ENCODE measurements at places on chromosomes 3 and 15. TPM values are rescaled to one million over a fixed set of nuclear protein-coding genes. Genes with fewer than 3 reads are reported as not detected.
A peak's percentile ranks its signal among the peaks of the same experiment; 100 is the strongest.

DNA sequence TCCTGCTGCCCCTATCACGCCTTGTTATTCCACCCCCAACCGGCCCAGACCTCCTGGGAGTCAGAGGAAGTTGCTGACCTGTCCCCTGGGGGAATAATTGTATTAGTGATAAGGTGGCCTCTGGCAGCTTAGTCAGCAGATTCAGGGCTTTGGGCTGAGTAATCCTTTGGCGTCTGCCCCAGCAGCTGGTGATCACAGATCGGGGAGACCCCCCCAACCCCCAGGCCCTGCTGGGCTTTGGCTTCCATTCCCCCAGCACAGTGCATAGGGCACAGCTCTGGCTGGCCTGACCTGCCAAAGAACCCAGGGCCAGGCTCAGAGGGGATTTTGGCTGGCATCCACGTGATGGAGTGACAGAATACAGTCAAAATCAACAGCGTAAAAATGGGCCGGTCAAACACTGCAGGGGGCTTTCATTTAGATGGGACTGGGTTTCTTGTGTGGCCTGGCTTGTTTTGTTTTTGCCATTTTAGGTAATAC is 3.9 kb upstream of the NR2E3 start:
- peak; percentile 69 for DNase-seq

DNA sequence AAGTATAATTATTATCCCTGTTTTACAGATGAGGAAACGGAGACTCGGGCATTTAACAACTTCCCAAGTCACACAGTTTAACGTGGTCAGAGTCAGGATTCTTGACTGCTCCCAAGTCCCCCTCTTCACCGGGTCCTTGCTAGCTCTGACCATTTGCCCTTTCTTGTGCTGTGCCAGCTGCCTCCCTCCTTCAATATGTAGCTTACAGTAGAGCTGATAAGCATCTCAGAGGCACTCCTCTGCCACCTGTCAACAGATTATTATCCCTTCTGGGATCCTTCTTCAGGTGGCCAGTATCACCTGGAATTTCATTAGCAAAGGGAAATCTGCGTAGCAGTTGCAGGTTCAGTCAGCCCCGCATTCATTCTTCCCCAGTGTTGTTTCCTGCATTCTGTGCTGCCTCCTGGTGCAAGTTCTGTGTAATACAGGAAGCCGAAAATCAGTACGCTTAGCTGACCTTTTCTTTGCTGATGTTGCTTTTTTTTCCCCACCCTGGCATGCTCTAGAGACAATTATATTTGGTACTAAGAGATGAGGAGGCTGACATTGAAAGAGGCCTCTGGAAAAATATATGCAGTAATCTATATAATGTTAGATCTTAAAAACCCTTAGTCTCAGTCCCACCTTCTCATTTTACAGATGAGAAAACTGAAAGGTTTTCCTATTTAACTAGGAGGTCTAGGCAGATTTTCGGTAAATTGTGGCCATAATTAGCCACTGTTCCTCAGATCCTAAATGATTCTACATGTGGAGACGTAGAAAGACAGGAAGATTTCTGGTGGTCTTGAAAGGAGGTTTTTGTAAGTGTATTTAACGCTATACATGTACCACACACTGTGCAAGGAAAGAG is 24.8 kb downstream of the TMOD2 start:
- DNase-seq: peak; percentile 55

GRCh38 chr15:73369154-73369694 is 466 bp upstream of the HCN4 start:
- no peak for DNase-seq

DNA sequence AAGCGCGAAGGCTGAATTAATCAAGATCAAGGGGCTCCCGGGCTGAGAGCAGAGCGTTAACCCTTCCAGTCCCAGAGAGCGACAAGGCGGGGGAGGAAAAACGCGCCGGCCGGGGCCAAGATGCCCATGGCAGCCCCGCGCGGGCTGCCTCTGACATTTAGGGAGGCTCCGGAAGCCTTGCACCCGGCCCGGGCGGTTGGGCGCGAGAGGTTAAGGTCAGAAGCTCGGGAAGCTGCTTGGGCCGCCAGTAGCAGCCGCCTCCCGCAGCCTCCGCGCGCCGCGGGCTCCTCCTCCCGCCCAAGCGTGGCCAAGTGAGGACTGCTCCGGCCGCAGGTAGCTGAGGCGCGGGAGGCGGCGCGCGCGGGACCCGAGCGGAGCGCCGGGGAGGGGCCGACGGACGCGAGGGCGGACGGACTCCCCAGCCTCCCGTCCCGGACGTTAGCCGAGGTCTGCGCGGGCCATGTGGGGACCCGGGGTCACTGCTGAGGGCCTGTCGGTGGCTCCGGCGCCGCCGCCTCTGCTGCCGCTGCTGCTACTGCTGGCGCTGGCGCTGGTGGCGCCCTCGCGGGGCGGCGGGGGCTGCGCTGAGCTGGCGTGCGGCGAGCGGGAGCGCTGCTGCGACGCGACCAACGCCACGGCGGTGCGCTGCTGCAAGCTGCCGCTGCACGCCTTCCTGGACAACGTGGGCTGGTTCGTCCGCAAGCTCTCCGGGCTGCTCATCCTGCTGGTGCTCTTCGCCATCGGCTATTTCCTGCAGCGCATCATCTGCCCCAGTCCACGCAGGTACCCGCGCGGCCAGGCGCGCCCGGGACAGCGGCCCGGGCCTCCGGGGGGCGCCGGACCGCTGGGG is at the start of gene C3orf80:
TSS of gene C3orf80 (plus strand) at position 247 of the 850 bp plus-strand sequence. CDS start at position 461, 214 bp downstream.
- peak; percentile 26 for DNase-seq

GRCh38 chr3:59480486-59480995 is 430.7 kb upstream of the CFAP20DC start:
- DNase-seq: peak; percentile 72

GRCh38 chr3:66567077-66567476 is 66.3 kb upstream of the LRIG1 start:
- DNase-seq: peak; percentile 93

GRCh38 chr3:122414391-122414790 is 1.5 kb downstream of the WDR5B start:
- peak; percentile 36 for DNase-seq

GRCh38 chr3:13088028-13089006 is 15.1 kb upstream of the IQSEC1 start:
- no peak for DNase-seq

- DNase-seq: peak; percentile 31
Measured at GRCh38 chr15:68383161-68384074, 48.5 kb downstream of the ITGA11 start.

DNA sequence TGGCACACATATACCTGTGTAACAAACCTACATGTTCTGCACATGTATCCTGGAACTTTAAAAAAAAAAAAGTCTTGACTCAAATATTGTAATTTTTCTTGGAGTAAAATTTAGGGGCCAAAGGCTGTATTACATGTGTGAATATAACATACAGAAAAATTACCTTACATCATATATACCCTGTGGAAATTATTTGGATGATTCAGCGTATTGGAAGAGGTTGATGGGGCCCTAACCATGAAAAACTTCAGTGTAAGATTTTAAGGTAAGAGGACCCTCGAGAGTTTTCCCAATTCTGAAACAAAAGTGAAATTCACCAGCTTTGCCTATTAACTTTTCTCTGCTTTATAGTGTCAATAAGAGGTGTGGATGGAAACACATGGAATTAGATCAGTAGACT is 56.4 kb downstream of the UBE2E2 start:
- no peak for DNase-seq

GRCh38 chr3:99579246-99579645 is 59.1 kb upstream of the COL8A1 start:
- DNase-seq: peak; percentile 87

- no peak for DNase-seq
Measured at GRCh38 chr3:71322154-71322553, 261.4 kb downstream of the FOXP1 start.

DNA sequence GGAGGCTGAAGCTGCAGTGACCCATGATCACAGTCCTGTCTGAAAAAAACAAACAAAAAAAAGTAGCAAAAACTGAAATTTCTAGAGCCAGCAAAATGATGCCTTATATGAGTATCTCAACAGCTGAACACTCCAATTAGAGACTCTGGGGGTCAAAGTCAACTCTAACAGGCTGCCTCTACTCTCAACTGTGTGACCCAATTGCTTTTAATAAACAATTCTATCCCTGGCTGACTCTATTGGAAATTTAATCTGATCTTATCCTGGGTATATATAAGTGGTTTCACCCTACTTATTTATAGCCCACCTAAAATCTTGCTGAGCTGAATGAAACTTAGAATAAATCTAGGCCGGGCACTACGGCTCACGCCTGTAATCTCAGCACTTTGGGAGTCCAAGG is 29.0 kb downstream of the SMARCC1 start:
- no peak for DNase-seq

GRCh38 chr3:100400419-100400779 is 490 bp downstream of the TOMM70 start:
- DNase-seq: peak; percentile 17

DNA sequence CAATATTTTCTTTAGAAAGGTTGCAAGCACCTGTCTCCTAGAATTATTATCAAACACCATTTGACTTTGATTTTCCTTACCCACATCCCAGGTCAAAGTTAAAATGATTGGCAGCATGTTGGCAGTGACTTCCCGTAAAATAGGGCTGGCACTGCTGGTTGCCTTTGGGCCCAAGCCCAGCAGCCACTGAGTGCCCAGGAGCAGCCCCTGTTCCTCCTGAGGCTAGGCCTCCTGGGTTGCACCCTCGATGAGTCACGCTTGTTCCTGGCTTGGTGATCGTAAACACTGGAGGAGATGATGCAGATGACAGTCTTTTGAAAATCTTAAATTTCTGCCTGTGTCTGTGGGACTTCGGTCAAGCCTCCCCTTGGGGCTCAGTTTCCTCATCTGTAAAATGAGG is 290.0 kb downstream of the TLE3 start:
- DNase-seq: peak; percentile 54

GRCh38 chr3:67017211-67017610 is 19.1 kb downstream of the KBTBD8 start:
- peak; percentile 42 for DNase-seq

DNA sequence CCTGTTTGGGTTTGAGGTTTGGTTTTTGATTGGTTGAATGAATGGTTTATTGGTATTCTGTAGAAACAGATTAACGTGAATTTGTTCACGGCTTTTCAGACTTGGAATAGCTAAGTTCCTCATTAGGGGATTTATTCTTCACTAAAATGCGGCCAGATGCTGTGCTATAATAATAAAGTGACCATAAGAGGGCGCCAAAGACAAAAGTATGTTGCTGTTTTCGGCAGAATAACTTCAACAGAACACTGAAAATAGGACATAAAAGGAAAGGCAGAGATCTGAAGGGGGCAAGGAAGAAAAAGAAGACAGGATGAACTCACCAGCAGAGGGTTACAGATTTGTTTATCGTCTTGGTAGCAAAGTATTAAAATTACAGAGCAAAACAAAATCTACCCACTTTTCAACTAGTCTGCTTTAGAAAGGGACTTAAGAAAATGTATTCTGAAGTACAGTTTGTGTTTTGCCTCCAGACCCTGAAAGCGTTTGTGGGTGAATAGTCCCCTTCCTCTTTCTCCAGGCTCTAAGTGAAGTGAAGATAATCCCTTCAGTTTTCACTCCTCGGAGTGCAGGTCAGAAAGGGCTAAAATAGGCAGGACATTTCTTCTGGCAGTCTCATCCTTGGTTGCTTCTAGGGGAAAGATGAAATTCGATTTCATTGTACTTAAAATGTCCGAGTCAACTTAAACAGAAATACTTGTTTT is 147.6 kb downstream of the IL20RB start:
- DNase-seq: peak; percentile 62

DNA sequence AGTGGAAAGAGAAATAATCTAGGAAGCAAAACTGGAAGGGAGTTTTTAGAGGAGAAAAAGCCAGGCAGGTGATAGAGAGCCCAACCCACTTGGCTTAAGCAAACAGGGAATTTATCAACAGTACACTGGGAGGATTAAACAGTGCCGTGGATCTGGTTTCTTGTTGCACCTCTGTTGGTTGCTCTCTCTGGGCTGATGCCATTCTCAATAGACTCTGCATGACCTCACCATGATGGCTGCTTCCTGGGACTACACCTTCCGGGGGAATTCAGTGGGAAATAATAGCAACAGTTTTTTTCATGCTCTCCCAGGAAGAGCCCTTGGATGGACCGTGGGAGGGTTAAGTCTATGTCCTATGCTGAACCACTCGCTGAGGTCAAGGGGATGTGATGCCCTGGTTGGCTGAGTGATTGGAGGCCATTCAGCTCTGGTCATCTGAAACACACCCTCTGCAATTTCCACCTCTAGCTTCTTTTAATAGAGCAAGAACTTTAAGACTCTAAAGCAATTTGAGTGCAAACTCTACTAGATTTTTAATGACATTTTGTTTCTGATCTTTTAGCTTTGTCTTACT is 74.2 kb downstream of the EPHB1 start:
- DNase-seq: no peak

DNA sequence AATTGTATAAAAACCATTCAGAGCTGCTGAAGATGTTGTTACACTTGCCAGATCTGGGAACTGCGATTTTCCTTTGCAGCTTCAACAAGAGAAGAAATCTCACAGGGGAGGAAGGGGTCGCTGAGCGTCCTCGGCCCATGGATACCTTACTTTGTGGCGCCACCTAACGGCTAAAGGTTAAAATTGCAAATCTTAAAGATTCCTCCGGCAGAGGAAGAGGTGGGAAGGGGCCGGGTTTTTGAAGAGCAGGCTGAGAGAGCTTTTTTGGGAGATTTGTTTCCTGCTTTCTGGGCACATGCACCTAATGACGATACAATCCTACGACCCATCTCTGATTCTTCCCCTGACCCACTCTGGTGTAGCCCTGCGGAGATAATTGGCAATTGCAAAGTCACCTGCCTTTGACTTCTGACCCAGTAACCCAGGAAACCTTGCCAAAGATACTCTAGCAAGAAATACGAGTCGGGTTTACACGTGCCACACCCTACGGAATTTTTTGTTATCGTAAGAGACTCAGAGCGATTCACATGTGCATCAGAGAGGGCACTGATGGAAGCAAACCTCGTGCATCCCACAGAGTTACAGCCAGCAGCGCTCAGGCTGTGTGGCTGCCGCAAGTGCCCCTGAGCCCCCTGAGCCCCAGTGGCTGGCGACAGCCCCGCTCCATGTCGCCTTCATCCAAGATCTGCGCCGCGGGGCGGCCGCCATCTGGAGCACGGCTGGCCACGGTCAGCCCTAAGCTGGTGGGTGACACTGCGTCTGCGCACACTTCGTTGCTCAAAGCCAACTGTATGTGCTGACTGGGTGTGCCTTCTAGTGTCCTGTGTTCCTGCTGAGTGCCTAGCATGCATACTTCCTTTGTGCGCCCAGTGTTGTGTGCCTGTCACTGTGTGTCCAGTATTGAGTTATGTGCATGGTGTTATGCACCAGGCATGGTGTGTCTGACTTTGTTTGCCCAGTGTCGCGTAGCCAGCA is 55.2 kb upstream of the CHRNA7 start:
- DNase-seq: peak; percentile 0

DNA sequence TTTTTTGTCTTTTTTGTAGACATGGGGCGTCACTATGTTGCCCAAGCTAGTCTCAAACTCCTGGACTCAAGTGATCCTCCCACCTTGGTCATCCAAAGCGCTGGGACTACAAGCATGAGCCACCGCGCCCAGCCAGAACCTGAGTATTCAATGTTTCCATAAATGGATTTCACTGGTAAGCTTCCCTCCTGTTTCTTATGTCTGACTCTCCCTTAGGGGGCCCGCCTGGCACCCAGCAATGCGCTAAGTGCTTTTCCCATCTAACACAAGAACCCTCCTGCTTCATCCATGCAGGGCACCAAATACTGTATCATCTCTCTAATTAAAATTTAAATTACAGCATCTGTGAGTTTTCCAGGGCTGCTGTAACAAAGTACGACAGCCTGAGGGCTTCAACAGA is 44.9 kb downstream of the KLF15 start:
- DNase-seq: no peak

The NANOGP8 gene
- total RNA-seq: not detected

The ZNF106 gene
- total RNA-seq: 107 TPM

The GOLGA8N gene
- total RNA-seq: 0.83 TPM

The GABRB3 gene
- 0.54 TPM for total RNA-seq
